Erythroblast (primary cell): ENCODE measurements at places on chromosomes 5 and 9.
A peak's percentile ranks its signal among the peaks of the same experiment; 100 is the strongest.

GRCh38 chr5:147382776-147383175 lies 127.1 kb downstream of the DPYSL3 start:
- DNase-seq: no peak

DNA sequence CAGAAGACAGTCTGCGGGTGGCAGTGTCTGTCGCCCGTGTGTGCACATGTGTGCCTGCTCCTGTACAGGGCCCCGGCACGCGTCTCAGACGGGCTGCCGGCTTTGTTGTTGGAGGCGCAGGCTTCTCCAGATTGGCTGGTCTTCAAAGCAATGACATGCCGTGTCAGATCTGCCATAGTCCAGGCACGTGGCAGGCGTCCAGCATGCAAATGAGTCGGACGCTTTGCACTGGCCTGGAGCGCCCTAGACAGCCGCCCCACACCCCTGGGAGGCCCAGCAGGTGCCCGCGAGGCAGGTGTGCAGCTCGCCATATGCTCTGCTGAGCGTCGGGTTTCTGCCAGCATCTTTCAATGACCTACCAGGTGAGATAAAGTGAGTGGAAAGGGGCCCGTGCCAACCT lies 71.5 kb downstream of the GADD45G start:
- no peak for DNase-seq

DNA sequence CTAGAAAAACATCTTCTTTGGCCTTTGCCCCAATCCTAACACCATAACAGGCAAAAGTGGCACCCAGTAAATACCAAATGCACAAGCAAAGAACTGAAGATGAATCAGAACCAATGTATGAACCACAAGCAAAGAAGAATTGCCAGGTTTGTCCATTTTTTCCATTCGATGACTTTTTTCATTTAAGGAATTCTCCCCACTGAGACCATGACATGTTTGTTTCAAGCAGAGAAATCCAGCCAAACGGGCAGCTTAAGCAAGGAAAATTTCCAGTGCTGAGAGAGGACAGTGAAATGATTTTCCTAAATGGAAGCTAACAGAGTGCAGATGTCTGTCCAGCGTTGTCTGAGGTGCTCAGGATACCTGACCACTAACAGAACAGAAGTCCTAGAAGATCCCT lies 203.7 kb downstream of the ADAMTS12 start:
- no peak for DNase-seq

DNA sequence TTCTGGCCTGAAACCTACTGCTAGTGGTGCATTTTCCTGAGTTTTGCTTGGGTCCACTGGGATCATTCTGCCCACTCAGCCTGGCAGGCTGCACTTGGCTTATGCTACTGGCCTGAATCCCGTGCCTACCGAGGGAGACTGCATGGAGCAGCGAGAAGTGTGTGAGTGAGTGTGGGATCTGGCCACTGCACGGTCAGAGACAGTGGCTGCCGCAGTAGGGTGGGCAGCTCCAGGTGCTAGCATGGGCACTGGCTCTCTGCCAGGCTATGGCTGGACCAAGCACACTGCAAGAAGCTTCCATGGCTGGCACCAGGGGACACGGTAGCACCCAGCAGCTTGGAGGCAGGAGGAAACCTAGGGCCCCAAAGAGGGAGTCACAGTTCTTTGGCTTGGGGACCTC lies 1058.7 kb upstream of the ACO1 start:
- no peak for DNase-seq

DNA sequence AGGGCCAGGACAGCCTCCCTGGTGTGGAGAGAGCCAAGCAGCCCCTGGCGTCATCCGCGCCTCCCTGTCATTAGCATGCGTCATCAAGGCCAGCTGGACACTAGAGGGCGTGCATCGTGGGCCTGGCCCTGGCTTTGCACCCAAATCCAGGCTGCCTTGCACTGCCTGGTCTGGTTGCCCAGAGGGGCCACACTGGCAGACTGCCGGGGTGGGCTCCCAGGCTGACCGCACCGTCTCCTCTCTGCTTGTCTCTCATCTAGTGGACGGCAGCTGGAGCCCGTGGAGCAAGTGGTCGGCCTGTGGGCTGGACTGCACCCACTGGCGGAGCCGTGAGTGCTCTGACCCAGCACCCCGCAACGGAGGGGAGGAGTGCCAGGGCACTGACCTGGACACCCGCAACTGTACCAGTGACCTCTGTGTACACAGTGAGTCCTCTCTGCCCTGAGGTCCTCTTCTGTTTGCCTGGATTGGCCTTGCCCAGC lies 29.0 kb downstream of the HK3 start:
- DNase-seq: peak; percentile 76

DNA sequence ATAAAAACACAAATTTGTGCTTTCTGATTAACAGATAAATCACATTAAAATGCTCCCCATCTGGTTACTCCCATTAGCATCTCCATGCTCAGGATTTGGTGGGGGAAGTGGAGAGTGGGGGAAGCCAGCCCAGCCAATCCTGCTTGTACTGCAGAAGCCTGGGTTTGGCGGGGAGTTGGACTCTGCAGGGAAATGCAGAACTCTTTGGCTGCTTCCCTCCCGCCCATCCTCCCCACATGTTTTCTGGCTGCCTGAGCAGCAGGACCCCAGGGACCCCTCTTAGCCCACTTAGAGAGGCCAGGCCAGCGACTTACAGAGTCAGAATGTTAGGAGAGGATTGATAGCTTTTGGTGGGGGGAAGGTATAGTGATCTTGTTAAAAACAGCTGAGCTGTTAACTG lies 59.5 kb upstream of the FOXI1 start:
- no peak for DNase-seq

- DNase-seq: no peak
Measured at GRCh38 chr5:101838435-101838834, 457.6 kb downstream of the SLCO4C1 start.

GRCh38 chr5:84086511-84086910 lies 298.2 kb downstream of the EDIL3 start:
- DNase-seq: no peak
